ENCODE measurements at places on chromosomes 11 and 22.

- no peak overlapping the region for H3K27ac ChIP-seq
- no peaks in the 10 kb centered on the region for H3K4me1 ChIP-seq
- no peak for DNase-seq
- H3K4me3 ChIP-seq: no peak overlapping the region
Observed at GRCh38 chr22:32712644-32713355, 88.7 kb upstream of the TIMP3 start.

DNA sequence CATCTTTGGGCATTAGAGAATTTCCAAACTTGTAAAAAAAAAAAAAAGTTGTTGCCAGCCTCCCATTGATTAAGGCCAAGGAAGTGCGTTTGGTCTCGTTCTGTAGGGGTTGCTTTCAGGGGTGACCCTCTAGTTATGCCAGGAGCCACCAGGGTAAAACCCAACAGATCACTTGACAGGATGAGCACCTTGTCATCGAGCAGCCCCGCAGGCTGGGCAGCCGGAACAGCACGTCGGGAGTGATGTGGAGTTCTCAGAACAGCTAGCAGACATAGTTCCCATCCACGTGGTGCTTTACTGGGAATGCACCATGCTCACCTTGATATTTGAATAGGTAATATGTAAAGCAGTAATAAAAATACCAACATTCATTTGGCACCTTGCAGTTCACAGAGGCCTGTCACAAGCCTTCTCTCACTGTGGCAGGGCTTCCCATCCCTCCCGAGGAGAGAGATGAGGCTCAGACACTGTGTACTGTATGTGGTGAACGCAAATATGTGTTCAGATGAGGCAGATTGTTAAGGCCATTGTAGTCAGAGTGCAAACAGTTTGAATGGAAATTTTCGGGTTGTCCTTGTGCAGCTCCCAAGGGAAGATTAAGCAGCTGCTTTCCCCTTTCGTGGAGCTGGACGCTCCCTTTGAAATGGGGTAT, 70.9 kb upstream of the SORL1-AS1 start:
- no peak for DNase-seq
- H3K36me3 ChIP-seq: peaks cover 85% of the 10 kb centered on the region
- H3K27me3 ChIP-seq: no peaks in the 10 kb centered on the region
- no peak overlapping the region for H3K27ac ChIP-seq
- no peak overlapping the region for H3K4me3 ChIP-seq
- peaks cover 36% of the 10 kb centered on the region for H3K4me1 ChIP-seq

DNA sequence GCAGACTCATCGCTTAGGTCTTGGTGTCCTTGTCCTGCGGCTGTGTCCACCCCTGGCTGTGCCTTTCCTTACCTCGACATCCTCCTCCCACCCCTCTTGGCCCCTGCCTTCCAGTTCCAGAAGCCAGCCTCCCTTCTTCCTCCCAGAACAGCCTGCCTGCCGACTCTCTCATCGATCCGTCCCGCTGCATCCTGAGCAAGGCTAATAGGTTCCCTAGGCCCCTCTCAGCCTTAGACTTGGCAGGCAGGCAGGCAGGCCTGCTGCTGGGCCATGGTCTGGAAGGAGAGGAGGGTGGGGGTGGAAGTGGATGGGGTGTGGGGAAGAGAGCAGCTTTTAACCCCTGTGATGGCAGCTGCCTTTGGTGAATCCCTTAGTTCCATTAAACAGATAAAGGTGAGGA, 196.7 kb upstream of the TBCEL start:
- H3K27ac ChIP-seq: no peak overlapping the region
- DNase-seq: no peak
- no peaks in the 10 kb centered on the region for H3K36me3 ChIP-seq
- no peak overlapping the region for H3K4me3 ChIP-seq

GRCh38 chr11:19027829-19028595, 32.5 kb downstream of the MRGPRX2 start:
- no peak for DNase-seq
- H3K36me3 ChIP-seq: no peaks in the 10 kb centered on the region
- no peak overlapping the region for H3K27ac ChIP-seq
- H3K27me3 ChIP-seq: peaks cover 60% of the 10 kb centered on the region
- H3K4me1 ChIP-seq: peaks cover 4% of the 10 kb centered on the region

GRCh38 chr11:77647654-77648305, 10.2 kb upstream of the CLNS1A start:
- no peak overlapping the region for H3K4me3 ChIP-seq
- no peak overlapping the region for H3K27ac ChIP-seq
- H3K27me3 ChIP-seq: peaks cover 19% of the 10 kb centered on the region
- no peaks in the 10 kb centered on the region for H3K36me3 ChIP-seq
- H3K4me1 ChIP-seq: peaks cover 2% of the 10 kb centered on the region

GRCh38 chr11:133168016-133168415, 364.3 kb downstream of the OPCML start:
- no peaks in the 10 kb centered on the region for H3K36me3 ChIP-seq
- H3K4me1 ChIP-seq: no peaks in the 10 kb centered on the region
- H3K4me3 ChIP-seq: no peak overlapping the region
- no peaks in the 10 kb centered on the region for H3K27me3 ChIP-seq
- DNase-seq: no peak
